ENCODE measurements at places on chromosomes 11 and 22. TPM values are rescaled to one million over a fixed set of nuclear protein-coding genes. Genes with fewer than 3 reads are reported as not detected.

DNA sequence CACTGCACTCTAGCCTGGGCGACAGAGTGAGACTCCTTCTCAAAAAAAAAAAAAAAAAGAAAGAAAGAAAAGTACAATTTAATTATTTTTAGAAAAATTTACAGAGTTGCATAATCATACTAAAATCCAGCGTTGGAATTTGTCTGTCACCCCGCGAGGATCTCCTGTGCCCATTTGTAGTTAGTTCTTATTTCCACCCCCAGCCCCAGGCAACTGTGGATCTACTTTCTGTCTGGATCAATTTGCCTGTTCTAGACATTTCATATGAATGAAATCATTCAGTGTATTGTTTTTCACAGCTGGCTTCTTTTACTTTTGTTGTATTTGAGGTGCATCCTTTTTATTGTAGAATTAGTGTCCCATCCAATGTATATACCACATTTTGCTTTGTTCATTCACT, 102.6 kb upstream of the RASSF10 start:
- DNase-seq: no peak
- H3K4me1 ChIP-seq: no peaks in the 10 kb centered on the region
- H3K36me3 ChIP-seq: peaks cover 10% of the 10 kb centered on the region
- no peak overlapping the region for H3K27ac ChIP-seq
- no peak overlapping the region for H3K4me3 ChIP-seq

- H3K27ac ChIP-seq: peak overlapping the region; percentile 81
- H3K27me3 ChIP-seq: no peaks in the 10 kb centered on the region
- H3K4me1 ChIP-seq: no peaks in the 10 kb centered on the region
- peak overlapping the region; percentile 76 for H3K4me3 ChIP-seq
Measured at GRCh38 chr11:64810891-64811272, 531 bp upstream of the MEN1 start.

- no peak overlapping the region for H3K27ac ChIP-seq
- no peaks in the 10 kb centered on the region for H3K4me1 ChIP-seq
- no peaks in the 10 kb centered on the region for H3K27me3 ChIP-seq
Measured at GRCh38 chr11:69475866-69476471, 5.5 kb upstream of the LINC01488 start.

DNA sequence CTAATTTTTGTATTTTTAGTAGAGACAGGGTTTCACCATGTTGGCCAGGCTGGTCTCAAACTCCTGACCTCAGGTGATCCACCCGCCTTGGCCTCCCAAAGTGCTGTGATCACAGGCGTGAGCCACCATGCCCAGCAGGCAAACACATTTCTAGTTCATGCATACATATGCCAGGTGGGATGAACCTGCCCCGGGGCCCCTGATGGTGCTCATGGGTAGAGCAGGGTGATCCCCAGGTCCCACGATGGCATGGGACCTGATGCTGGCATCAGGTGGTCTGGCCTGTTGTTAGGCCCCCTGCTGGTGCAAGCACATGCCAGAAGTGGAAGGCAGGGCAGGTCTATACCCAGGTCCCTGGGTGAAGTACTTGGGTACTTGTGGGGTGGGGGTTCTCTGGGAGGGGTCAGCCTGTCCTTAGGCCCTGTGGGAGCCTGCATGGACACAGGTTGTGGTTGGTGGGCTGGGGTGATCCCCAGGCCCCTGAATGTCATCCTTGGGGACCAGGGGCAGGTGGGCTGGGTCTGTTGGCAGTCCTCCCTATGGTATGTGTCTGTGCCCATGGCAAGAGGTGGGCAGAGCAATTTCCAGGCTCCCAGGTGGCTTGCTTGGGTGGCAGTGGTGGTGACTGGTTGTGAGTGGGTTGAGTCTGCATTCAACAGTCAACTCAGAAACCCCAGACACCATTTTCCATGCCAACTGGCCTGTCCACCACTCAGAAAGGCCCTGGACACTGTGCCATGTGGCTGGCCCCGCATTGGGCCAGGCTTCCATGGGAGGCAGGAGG, 9.6 kb upstream of the RGL4 start:
- H3K27ac ChIP-seq: no peak overlapping the region
- H3K36me3 ChIP-seq: no peaks in the 10 kb centered on the region
- H3K4me3 ChIP-seq: no peak overlapping the region

Gene OR10D3
- total RNA-seq: not detected

All from prostate gland (tissue), 2 donors.